ENCODE measurements at places on chromosomes 1 and 21. TPM values are rescaled to one million over a fixed set of nuclear protein-coding genes. Genes with fewer than 3 reads are reported as not detected.
A peak's percentile ranks its signal among the peaks of the same experiment; 100 is the strongest.

Gene TOR3A
- total RNA-seq = 7.7 TPM

Gene ACBD3
- 79.2 TPM for total RNA-seq

Gene RIMKLA
- total RNA-seq = 4.8 TPM

Gene PRAMEF33
- not detected for total RNA-seq

Gene TRIM17
- total RNA-seq = not detected

Gene C1orf94
- total RNA-seq = 0.72 TPM

Gene NPHP4
- total RNA-seq = 11.3 TPM

Gene KIAA0040
- total RNA-seq = 6.3 TPM

Gene IGSF21
- total RNA-seq = 6.0 TPM

Gene NVL
- 40.0 TPM for total RNA-seq

Gene FOXO6
- 0.24 TPM for total RNA-seq

Gene MYOM3
- 5.3 TPM for total RNA-seq

Gene EXO1
- total RNA-seq = 1.2 TPM

Gene CDA
- total RNA-seq = not detected

GRCh38 chr21:17753736-17754135, 65.4 kb downstream of the C21orf91 start:
- DNase-seq = peak; percentile 27

DNA sequence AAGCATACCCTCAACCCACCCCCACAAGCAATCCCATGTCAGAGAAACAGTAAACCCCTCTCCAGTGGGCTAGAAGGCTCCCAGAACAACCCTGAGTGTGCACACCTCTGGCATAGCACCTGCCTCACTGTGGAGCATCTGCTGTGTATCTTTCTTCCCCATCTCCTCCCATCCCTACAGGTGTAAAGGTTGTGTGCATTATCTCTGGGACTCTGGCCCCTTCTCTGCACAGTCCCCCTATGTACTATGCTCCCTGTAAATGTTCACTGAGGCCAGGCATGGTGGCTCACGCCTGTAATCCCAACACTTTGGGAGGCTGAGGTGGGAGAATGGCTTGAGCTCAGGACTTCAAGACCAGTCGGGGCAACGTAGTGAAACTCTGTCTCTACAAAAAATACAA, 700 bp upstream of the CACNA1S start:
- DNase-seq = no peak

GRCh38 chr1:64223329-64224151, 20.1 kb downstream of the UBE2U start:
- DNase-seq = no peak

- DNase-seq = no peak
Observed at GRCh38 chr1:175810305-175810704, 66.9 kb upstream of the TNR start.

DNA sequence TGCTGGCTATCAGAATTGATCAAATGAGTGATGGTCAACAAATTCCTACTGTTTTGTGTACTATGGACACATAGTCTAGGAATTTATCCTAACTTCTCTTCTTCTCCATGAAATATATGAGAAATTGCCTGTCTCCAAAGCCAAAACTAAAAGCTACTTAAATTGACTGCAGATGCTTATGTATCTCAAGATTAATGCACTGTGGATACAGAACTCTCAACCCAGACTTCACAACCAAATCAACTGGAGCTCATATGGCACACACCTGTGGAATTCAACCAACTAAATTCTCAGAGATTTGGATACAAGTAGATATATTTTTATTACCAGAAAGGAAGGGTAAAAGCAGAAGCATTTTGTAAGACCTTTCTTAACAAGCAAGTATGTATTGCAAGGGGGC, 566.1 kb downstream of the LTN1 start:
- DNase-seq = no peak

- no peak for DNase-seq
Observed at GRCh38 chr1:51341876-51342496, 11.6 kb upstream of the TTC39A start.

DNA sequence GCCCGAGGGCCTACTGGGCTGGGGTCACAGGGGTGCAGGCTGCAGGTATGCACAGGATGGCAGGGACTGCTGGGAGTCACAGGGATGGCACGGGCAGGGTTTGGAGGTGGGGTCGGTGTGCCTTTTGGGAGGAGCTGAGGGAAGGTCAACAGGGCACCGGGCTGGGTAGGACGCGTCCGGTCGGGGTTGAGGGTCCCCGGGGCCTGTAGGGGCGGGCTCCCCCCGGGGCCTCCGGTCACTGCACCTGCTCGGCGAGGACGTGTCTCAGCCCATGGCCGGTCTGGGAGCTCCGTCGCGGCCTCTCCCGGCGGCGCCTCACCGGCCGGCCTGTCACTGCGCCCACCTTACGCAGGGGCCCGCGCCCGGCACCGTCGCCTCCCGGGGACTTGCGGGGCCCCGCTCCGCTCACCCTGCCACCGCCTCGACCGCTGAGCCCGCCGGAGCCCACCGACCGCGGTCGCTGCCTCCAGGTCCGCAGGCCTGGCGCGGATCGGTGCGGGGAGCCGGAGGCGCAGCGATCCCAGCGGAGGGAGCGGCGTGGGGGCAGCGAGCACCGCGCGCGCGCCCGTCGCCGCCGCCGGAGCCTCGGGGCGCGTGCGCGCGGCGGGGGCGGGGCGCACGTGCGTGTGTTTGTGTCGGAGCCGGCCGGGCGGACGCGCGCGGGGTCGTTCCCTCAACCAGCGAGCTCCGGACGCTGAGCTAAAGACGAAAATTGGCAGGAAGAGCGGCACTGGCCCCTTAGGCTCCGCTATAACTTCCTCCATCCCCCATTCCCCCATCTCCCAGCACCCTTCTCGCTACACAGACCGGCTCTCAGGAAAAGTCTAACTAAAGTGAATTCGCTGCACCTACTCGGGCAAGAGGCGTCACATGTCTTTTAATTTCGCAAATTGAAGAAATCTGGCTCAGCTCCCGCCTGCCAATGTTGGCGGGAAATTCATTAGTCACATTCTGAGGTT, at the start of gene AMIGO1:
TSS of gene AMIGO1 (minus strand) at position 552 of the 959 bp plus-strand sequence. CDS start 815 bp downstream, outside the sequence.
- DNase-seq = peak; percentile 50

GRCh38 chr1:78284354-78284753, 206.4 kb upstream of the PTGFR start:
- DNase-seq = no peak

DNA sequence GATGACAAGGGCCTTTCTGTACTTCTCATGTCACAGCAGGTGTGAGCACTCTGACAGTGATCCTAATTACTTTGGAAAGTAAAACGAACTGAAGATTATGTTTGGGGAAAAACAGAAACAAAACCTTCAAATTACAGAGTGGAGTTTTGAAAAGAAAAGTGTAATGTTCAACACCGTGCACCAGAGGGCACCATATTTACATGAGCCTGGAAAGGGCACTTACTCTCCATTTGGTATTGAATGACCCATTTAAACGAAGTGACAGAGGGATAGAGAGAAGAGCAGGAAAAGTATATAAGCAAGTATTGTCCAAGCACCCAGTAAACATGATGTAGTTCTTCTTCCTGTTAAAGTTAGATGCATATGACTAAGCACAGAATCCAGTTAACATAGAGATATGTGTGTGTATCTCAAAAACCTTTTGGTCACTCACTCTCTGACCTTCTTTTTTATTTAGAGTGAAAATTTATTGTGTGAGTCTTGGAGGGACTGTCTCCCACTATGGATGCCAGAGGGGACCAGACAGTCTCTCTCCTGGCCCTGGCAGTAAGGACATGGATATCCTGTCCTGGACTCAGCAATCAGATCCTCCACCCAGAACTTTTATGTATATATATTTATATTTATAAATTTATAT, 3.8 kb upstream of the RGSL1 start:
- peak; percentile 25 for DNase-seq

DNA sequence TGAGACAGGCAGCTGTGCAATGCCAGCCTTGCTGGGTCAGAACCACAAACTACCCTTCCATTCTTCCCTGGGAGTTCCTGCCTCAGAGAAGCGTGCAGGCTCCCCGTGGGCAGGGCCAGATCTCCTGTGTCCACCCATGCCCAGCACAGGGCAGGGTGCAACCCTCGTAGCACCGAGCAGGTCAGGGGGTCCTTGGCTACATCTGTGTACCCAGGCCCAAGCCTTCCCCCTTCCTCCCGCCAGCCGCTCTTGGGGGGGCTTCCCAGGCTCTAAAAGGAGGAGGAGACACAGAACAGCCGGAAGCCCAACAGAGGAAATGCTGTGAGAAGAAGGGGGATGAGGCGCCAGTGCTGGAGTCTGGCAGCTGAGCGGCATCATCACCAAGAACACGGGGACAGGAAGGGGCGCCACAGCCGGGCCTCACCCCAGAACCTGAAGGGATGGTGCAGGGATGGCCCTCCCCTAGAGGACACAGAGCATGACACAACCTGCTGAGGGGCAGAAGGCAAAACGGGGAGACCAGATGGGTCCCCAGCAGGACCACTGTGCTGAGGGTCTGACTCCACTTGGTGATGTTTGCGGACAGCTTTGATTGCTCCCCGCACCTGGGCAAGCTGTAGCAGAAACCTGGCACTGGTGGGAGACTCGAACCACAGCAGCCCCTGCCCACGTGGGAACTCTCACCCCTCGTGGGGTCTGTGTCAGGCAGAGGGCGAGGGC, 233.2 kb downstream of the NPHP4 start:
- DNase-seq = no peak

- DNase-seq = no peak
Observed at GRCh38 chr1:10948463-10948775, 64.0 kb upstream of the TARDBP start.

- DNase-seq = peak; percentile 41
Observed at GRCh38 chr1:113142791-113143190, 69.8 kb downstream of the LRIG2 start.

- peak; percentile 58 for DNase-seq
Observed at GRCh38 chr21:34524646-34525601, 12.9 kb upstream of the KCNE1 start.

GRCh38 chr1:3031401-3032221, 10.3 kb downstream of the ACTRT2 start:
- no peak for DNase-seq

- no peak for DNase-seq
Observed at GRCh38 chr1:26978901-26979300, 14.6 kb upstream of the TRNP1 start.

GRCh38 chr1:195714248-195714647, 894.0 kb downstream of the KCNT2 start:
- peak; percentile 2 for DNase-seq

GRCh38 chr1:6660415-6661049, 35.9 kb downstream of the THAP3 start:
- peak; percentile 74 for DNase-seq

DNA sequence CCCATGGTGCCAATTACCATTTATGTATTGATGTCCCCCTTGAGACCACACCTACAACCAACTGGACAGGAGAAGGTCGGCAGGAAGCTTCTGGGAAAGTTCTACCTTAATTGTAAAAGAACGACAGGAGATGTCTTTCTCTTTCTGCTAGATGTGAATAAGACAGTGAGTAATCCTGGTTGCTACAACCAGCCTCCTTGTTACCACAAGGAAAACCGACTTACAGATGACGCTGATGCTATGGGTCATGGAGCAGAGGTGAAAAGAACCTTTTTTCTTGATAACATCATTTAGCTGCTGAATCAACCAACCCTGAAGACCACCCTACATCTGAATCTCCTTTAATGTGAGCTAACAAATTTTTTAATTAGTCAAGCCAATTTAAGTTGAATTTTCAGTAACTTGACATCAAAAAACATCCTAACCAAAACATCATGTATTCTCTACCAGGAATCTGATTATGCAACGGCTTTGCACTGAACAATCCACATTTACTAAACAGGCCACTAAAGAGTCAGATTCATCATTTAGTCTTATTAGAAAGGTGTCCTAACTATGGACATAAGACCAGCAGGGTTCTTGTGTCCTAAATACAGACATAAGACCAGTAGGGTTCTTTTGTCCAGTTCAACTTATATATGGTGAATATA, 23.0 kb downstream of the RGS2 start:
- no peak for DNase-seq

DNA sequence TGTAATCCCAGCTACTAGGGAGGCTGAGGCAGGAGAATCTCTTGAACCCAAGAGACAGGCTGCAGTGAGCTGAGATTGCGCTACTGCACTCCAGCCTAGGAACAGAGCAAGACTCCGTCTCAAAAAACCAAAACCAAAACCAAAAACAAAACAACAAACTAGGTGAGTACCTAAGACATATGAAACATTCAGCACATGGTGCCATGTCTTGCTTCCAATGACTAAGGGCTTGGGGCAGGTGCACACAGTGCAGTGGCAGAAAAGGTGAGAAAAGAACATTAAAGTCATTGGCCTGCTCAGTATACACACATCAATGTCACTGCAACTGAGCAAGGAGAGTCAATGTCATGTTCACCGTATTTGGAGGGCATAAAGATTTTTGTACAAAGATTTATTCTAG, 4.1 kb upstream of the ACTA1 start:
- DNase-seq = no peak

- DNase-seq = no peak
Observed at GRCh38 chr1:198918920-198919319, 280.1 kb downstream of the PTPRC start.

DNA sequence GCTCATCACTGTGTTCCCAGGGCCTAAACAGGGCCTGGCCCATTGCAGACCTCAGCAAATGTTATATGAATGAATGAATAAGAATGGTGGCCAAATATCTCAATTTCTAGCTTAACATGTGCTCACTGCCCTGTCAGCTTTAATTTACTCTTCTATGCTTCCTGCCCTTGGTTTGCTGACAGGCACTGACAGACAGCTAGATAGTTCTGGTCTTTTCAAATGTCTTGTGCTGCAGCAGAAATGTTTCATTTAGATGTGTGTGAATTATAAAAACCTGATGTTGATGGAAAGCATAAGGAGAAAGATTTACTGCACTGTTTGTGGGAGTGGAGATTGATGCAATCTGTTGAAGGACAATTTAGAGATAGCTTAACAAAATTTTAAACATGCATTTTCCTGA, 48.9 kb downstream of the LPAR3 start:
- DNase-seq = no peak

- DNase-seq = no peak
Observed at GRCh38 chr1:4935807-4936206, 281.4 kb downstream of the AJAP1 start.

DNA sequence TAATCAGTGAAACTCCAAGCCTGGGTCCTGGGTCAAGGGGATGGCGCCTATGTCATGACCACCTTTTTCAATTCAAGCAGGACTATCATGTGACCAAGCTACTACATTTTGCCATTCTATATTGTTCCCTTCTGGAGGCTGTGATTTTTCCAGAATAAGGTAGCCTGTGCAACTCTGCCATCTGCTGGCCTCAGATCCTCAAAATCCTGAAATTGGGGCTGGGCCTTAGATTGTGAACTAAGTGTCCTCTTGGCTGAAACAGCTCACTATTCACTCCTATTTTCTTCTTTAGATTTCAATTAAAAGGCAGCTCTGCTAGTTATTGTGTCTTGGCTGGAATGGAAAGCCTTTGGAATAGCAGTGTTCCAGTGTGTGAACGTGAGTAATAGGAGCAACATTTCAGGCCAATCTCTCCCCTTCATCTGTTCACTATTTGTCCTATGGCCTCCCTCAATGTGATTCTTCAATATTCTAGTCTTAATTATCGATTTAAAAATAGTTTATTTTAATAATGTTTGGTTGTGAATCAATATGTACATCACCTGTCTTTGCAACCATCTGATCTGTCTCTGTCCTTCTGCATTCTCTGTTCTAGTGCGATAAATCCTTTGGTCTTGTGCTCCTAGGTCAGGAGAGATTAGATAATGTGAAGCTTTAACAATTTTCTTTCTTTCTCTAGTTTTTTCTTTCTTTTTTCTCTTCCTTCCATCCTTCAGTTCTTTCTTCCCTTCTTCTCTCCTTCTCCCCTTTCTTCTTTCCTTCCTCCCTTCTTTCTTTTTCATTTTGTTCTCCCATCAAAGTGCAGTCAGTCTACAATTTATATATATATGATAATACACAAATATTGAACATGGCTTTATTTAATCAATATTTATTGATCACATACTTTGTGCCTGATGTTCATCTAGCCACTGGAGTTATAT, 69.8 kb downstream of the CR1 start:
- peak; percentile 6 for DNase-seq

All from umbilical cord (tissue), 2 donors.